ENCODE measurements at places on chromosomes 16 and 17. TPM values are rescaled to one million over a fixed set of nuclear protein-coding genes. Genes with fewer than 3 reads are reported as not detected.

- peaks cover 48% of the 10 kb centered on the region for H3K27me3 ChIP-seq
- no peak for DNase-seq
- no peaks in the 10 kb centered on the region for H3K36me3 ChIP-seq
- no peak overlapping the region for H3K27ac ChIP-seq
- no peak overlapping the region for H3K4me3 ChIP-seq
Measured at GRCh38 chr16:54655121-54655590, 275.5 kb upstream of the IRX5 start.

DNA sequence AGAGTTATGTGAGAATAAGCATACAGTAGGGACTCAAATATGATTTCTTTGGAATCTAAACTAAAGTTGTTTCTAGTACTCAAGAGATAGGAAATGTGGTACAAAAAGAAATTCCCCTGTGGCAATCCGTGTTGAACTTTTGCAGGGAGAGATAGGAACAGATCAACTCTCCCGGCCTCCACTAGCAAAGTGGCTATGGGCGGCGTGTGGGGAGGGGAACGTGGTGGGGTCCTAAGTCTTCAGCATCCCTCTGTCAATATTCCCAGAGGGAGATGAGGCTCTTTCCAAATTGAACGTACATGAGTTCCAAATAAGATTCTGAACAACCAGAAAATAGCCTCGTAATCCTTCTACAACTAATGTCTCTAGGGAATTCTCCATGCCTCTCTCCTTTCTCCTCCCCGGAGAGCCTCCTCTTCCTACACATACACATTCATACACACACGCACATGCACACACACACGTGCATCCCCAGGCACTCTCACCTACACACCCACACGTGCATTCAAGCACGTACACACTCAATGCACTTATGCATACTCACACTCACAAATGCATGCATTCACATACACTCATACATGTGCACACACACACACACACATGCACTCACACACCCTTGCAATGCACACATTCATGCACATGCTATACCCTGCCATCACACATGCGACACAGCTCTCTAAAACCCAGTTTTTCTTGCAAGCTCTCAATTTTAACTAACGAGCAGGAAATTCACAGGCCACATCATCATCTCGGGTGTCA lies 244.8 kb downstream of the MAF start:
- no peak for DNase-seq
- no peaks in the 10 kb centered on the region for H3K36me3 ChIP-seq

GRCh38 chr17:64188088-64188487 lies 58.1 kb upstream of the ERN1 start:
- DNase-seq = no peak
- peaks cover 17% of the 10 kb centered on the region for H3K36me3 ChIP-seq
- H3K27me3 ChIP-seq = no peaks in the 10 kb centered on the region
- H3K4me3 ChIP-seq = no peak overlapping the region
- H3K27ac ChIP-seq = no peak overlapping the region

DNA sequence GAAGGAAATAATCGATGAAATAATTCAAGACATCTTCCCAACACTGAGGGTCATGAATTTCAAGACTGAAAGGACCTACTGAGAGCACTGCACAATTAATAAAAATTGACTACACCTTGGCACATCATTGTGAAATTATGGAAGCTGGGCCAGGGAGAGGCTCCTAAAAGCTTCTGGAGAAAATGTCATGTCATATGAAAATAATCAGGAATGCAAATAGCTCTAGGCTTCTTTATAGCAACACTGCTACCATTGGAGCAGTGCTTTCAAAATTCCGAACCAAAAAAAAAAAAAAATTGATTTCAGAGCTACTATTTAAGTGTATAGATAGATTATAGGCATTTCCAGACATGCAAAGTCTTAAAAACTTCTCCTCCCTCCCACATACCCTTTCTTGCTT lies 6.4 kb upstream of the ALOX15B start:
- no peak for DNase-seq
- H3K27ac ChIP-seq = no peak overlapping the region
- no peak overlapping the region for H3K4me3 ChIP-seq
- H3K27me3 ChIP-seq = peaks cover 16% of the 10 kb centered on the region
- no peaks in the 10 kb centered on the region for H3K36me3 ChIP-seq

DNA sequence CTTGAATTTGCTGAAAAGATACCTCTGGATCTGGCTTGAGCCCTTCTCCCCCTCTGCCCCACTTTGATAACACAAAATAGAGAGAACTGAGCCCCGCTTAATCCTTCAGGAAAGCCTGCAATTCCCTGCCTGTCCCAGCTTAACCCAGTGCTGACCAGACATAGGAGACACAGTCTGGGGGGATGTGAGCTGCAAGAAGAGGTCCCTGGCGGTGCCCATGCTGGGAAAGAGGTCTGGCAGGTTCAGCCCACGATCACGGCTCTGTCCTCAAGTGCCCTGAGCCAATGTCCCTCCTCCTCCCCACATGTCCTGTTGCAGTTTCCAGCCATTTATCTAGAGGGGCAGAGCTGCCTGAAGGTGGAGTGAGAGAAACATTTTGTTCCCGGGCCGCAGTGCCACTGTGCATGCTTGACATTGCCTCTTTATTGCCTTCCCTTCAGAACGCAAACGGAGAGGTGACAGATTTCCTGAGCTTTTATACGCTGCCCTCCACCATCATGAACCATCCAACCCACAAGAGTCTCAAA lies 29.0 kb downstream of the PLCD3 start:
- H3K27ac ChIP-seq = no peak overlapping the region
- peaks cover 19% of the 10 kb centered on the region for H3K4me1 ChIP-seq
- no peak for DNase-seq
- H3K36me3 ChIP-seq = peaks cover 90% of the 10 kb centered on the region
- H3K4me3 ChIP-seq = no peak overlapping the region

DNA sequence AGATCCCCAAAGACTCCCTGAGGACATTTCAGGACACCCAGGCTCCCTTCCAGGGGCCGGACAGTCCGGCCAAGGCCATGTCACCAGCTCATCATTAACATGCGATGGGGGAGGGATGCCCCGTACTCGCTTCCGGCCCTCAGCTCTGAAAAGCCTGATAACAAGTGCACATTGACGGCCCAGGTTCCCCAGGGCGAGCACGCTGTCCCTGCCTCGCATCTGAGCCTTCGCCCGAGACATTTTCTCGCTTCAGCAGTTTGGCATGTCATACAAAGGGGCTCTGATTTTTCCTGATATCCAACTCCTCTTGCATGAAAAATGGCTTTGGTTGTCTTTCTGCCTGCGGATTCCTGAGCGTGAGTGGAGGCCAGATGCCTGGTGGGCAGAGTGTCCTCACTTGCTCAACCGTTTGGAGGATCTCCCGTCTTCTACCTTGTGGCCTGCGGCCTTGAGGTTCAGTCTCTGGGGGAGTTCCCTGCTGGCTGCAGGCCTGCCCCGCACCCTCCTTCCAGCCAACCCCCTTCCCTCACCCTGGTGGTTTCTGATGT lies 14.1 kb downstream of the CACNG4 start:
- peak; percentile 48 for DNase-seq
- H3K4me1 ChIP-seq = peaks cover 64% of the 10 kb centered on the region
- no peaks in the 10 kb centered on the region for H3K27me3 ChIP-seq
- H3K36me3 ChIP-seq = peaks cover 35% of the 10 kb centered on the region

- no peak for DNase-seq
- no peak overlapping the region for H3K27ac ChIP-seq
- H3K27me3 ChIP-seq = no peaks in the 10 kb centered on the region
- H3K4me1 ChIP-seq = peaks cover 34% of the 10 kb centered on the region
Measured at GRCh38 chr17:2043785-2044184, 2.0 kb downstream of the OVCA2 start.

The TBC1D16 gene
- total RNA-seq = 16.7 TPM

The MYH13 gene
- not detected for total RNA-seq
